Inflammatory macrophage treated with lipopolysaccharide for 4 hours (primary cell): ENCODE measurements at places on chromosomes 5 and 9.

DNA sequence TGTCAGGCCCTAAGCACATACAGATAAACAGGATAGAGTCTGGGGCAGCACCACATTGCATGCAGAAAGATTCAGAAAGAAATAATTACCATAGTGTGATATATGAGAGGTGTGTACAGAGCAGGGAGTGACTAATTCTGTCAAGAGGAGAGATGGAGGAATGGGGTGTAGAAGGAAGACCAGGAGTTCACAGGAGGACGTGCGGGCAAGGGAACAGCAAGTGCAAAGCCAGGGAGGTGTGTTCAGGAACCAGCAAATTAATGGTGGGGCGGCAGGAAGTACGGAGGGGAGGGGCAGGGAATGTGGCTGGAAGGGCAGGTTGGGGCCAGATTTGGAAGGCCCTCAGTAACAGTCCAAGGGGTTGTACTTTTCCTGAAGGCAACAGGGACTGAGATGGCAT, 17.4 kb downstream of the EGR1 start:
- no peak for DNase-seq

DNA sequence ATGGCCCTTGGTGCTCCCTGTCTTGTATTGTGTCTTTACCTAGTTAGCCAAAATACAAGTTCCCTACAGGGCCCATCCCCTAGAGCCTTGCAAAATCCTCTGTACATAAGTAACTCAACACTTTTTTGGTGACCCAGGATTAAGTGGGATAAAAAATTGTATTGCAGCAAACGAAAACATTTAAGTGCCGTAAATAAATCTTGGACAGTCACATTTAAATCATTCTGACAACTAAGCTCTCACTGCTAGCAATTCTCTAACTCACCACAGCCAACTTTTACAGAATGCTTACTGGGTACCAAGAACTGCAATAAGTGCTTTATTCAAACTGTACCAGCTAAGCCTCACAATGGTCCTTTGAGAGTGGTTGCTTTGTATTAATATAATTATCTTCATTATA, 56.6 kb downstream of the GNAQ start:
- no peak for DNase-seq

DNA sequence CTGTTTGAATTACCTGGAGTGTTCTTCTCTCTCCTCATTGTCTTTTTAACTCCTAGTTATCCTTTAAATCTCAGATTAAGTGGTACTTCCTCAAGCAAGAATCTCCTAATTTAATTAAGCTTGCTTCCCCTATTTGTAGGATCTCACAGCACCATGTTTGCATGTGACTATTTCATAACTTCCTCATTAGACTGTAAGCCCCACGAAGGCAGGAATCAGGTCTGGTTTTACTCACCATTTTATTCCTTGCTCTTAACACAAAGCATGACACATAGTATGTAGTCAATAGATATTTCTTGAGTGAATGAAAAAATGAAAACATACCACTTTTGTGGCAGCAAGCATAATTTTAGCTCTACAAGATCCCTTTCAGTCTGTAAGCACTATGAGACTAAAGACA, 1.3 kb upstream of the ERMP1 start:
- DNase-seq: peak; percentile 32

GRCh38 chr9:100474082-100474923, 1.4 kb downstream of the TMEFF1 start:
- DNase-seq: no peak

GRCh38 chr5:124591583-124591982, 154.9 kb downstream of the ZNF608 start:
- no peak for DNase-seq

DNA sequence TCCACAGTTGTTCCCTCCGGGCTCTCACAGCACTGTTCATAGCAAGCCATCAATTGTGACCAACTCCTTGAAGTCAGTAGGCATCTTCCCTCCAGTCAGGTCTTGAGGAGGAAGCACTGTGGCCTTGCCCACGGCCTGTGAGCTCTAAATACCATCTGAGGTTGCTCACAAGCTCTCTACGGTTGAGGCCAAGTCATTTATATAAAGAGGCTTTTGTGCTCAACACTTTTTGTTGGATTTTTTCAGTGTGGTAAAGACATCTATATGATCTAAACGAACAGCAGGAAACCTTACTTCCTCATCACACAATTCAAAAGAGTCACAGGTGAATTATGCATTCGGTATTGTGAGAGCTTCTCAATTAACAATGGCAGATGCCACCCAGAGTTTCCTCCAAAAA, 97.3 kb downstream of the ZNF462 start:
- DNase-seq: no peak

- no peak for DNase-seq
Measured at GRCh38 chr5:137365126-137365865, 133.8 kb downstream of the SPOCK1 start.

DNA sequence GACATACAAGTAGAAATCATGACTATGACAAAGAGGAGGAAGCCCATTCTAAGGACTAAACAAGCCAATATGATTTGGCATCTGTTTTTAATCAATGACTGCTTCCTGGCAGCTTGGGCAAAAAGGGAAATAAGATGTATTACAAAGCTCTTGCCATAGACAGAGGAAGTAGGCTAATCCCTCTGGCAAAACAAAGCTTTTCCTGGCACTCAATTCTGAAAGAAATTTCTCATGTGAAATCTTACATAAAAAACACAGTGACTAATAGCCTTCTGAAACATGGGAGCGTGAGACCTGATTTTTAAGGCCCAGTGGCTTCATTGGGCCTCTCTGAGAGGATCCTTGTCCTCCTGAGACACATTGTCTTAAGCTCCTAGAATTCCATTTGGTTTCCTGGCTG, 93.6 kb downstream of the COL23A1 start:
- DNase-seq: peak; percentile 92

DNA sequence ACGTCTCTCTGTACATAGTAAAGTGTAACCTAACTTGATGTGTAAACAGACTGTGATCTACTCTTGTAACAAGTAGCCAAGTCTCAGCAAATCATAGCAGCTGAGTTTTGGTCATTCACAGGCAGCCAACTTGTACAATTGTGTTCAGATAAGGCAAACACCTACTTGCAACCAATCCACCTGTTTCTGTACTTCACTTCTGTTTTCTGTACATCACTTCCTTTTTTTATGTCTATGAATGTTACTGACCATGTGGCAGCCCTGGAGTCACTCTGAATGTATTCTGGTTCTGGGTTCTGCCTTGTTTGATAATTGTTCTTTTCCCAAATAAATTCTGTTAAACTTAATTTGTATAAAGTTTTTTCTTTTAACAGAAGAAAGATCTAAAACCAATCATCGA, 26.0 kb downstream of the RLN2 start:
- DNase-seq: no peak

DNA sequence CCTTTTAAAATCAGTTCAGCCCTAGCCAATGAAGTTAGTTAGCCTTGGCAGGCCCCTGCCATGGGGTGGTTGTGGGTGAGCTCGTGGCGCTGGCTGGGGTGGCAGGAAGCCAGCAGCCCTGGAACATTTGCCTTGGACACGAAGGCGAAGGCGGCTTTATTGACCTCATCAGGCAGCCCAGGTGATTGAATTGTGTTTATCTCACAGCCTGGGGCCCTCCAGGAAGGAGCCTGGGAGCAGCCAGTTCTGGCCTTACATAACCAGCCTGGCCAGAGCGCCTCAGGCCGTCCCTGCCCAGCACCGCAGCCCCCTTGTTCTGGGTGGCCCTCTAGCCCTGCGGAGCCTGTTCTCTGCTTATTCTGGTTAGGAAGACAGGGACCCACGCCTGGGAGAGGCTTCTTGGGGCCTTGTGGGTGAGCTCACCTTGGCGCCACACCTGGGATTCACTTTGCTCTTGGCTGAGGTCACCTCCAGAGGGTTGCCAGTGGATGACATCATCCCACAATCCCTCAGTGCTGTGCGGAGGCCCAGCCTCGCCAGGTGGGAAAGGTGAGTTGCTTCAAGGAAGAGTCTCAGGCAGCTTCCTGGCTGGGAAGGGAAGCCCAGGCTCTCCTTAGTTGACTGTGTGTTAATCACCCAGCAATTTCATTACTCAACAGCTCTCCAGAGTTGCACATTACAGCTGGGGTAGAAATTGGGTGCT, 54.4 kb upstream of the RPL26L1 start:
- no peak for DNase-seq

DNA sequence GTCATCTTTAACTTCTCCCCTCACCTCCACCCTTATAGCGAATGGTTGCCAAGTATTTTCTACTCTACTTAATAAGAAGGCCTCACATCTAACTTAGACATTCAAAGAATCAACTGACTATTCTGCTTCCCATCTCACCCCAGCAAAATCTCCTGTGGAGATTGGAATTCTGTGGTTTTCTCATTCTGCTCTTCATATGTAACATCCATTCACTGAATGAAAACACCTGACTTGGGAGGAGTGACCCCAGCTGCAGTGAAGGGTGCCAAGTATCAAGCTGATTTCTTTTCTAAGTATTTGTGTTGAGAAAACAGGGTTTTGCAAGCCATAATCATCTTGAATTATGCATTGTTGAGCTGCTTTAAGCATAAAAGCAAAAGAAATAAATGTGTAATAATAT, 42.5 kb upstream of the TAF1L start:
- DNase-seq: no peak

DNA sequence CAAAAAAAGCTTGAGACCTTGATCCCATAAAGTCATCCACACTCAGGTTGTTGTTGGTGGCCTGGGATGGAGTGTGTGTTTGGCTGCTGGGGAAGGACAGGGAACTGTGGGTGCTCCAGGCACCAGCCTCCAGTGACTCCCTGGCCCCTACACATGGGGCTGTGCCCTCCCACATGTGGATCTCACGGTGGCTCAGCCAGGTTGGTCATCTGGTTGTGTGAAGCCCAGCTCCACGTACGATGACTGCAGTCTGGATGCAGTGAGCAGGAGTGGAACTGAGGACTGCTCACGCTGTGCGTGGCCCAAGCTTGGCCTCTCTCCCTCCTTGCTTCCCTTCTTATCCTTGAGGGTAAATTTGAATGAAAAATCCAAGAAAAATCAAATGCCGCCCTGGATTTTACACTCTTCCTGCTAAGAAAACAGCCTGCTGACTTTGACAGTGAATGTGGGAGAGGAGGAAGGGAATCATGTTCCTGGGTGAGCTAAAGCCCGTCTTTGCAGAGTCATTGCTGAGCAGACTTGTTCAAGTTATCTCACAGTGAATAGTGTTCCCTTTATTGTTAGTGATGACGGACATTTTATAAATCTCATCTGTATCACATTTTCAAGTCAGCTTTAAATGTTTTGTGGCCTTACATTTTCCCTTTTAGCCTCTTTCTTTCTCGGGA, 65.1 kb upstream of the CACNA1B start:
- no peak for DNase-seq

GRCh38 chr5:95390812-95391492, at the start of gene FAM81B:
TSS of gene FAM81B (plus strand) at chr5:95391366. CDS start at chr5:95391390, 24 bp downstream.
- no peak for DNase-seq
